ENCODE measurements at places on chromosomes 2 and 18.

DNA sequence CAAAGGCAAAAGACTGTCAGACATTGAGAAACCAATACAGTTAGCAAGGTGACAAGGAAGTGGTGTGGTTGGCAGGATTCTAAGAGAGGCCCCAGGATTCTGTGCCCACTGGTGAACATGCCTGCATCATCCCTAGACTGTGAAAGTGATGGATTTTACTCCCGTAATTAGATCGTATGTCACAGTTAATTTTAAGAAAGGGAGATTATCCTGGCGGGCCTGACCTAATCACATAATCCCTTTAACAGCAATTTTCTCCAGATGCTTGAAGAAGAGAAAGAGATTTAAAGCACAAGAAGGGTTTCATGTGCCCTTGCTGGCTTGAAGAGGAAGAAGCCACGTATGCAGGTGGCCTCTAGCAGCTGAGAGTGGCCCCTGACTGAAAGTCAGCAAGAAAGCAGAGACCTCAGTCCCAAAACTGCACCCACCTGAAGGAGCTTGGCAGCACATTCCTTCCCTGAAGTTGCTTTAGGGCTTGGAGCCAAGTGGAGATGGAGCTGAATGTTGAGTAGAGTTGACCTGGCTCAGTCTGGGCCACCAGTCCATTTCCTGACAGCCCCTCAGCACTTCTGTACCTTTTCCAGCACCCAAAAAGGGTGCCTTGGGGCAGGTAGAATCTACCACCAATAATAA is 49.1 kb downstream of the GTF3C3 start:
- DNase-seq = no peak

DNA sequence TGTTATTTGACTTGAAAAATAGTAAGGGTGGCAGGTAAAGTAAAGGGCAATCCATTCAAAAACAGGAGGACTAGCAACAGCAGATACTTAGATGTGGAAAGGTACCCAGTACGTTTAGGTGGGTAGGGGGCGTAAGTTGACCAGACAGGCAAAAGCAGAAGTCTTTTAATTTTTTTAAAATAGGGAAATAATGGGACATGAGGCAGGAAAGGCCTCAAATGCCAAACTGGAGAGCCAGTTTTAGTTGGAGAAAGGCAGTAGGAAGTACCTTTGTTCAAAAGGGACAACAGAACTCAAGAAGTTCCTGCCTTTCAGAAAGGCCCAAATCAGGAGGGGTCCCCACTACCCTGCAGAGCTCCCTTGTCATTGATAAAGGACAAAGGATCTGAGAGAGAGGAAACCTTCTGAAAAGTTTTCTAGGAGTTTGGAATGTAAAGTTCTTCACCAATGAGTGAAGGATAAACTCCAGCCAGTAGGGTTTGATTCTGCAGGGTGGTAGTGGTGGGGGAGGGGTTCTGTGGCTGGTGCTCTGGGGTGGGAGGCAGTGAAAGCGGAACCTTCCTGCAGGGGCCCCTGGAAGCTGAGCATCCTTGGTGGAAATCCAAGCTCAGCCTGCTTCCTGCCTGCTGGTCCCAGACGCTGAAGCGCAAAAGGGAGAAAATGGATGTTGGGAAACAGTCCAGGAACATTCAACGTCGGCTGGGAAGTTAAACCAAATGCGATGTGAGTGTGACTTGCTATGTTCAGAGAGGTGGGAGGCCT is 40.1 kb downstream of the TMEM17 start:
- DNase-seq = no peak

DNA sequence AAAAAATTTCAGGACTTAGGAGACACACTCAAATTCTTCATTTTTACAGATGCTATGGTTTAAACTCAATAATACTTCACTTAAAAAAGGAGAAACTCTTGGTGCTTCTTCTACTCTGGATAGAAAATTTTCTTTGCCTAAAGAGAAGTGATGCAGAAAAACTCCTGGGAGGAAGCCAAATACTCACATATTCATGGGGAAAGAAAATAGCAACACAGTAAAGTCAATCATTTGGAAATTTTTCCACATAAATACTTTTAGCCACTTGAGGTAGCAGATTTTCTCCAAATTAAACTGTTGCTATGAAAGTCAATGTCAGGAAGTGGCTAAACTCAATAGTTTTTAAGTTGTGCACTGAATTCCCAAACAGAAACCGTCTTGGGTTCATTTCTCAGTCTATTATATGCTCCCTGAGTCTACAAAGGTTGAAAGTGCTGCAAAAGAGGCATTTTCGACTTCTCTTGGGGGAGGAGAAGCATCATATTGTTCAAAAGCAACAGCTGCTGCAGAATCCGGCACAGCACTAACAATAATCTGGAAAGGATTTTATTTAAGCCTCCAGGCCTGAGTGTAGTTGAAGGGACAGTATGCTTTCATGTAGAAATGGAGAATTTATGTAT is 81.1 kb downstream of the UPP2 start:
- no peak for DNase-seq

DNA sequence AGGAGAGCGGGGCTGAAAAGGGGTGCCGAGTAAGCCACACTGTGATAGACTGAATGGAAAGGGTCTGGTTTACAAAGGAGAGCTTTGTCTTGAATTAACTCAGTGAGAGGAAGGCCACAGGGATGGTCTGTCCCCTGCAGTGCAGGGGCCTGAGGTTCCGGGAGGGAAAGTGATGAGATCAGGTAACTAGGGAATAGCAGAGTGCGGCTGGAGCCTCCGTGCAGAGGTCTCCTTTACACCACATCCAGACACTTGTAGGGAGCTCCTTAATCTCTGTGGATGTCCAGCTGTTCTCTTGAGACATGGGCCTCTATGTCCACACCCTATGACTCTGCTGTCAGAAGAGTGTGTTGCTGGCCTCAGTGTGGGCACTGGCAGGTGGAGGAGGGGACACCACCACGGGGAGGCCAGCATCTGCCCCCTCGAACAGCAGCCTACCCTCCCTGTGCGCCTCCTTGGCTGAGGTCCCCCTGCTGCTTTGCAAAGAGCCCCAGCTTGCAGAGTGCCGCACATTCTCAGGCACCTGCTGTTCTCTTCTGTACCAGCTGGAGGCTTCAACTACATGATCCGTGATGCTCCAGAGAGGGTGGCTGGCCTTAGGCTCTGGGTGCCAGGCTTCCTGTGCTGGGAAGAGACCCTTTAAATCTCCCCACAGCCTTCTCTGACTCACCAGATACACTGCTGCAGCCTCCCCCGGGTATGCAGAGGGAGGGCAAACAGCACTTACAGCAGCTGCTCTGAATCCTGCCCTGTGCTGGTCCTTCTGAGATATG is 25.9 kb downstream of the ENOSF1 start:
- no peak for DNase-seq

GRCh38 chr2:117562654-117563053 is 251.8 kb upstream of the DDX18 start:
- no peak for DNase-seq

- peak; percentile 46 for DNase-seq
Measured at GRCh38 chr2:43194121-43194869, 32.1 kb downstream of the ZFP36L2 start.

DNA sequence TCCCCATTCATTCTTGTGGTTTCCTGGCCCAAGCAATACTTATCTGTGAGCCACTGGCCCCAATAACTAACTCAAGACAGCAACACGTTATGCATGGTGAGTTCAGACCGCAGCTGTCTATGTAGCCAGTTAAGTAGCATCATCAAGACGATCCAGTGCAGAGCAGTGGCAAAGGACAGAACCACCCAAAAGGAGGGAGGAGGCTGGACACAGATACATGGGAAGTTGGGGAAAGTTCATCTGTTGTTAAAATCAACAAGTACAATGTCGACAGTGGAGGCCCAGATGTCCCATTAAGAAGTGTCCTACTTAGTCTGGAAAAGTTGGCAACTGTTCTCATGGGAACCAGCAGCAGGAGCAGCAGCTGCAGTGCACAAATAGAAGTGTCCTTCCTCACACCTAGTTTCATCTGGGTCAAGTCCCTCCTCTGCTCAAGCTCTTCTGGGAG is 106.9 kb upstream of the THOC1 start:
- no peak for DNase-seq

DNA sequence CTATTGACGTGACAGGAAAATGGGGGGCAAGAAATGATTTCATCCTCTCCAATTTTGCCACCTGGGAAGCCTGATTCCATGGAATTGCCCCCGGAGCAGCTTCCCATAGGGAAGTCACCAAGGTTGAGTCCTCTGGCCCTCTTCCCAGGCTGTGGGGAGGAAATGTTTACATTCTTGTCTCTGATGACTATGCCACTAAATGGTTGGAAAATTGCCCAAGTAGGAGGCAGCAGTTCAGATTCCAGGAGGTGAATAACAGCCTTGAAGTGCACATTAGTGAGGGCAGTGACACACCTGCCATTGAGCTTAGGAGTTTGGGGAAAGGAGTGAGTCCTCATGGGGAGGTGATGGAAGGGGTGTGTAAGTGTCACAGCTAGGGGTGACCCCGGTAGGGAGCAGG is 449.2 kb upstream of the DCC start:
- no peak for DNase-seq

DNA sequence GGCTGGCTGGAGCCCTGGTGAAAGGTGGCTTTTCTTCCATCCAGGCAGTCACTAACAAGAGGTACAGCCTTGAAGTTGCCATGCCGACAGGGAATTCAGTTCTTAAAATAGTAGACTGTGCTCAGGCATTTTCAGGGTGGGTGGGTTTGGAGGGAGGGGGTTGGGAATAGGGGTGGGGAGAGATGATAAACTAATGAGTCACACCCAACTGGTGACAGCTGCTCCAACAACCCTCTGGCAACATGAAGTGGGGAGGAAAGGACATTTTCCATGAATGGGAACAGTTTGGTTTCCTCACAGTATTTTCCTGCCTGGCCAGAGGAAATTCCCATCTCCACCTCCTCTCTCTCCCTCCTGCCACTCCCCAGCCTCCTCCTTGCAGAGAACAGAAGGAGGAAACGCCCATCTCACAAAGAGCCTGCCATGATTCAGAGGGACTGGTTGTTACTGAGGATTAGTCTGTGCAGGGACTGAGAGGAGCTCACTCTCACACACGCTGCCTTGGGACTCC is 113.0 kb upstream of the SLC1A4 start:
- DNase-seq = no peak

- DNase-seq = no peak
Measured at GRCh38 chr2:73984922-73985307, 205 bp downstream of the TET3 start.

DNA sequence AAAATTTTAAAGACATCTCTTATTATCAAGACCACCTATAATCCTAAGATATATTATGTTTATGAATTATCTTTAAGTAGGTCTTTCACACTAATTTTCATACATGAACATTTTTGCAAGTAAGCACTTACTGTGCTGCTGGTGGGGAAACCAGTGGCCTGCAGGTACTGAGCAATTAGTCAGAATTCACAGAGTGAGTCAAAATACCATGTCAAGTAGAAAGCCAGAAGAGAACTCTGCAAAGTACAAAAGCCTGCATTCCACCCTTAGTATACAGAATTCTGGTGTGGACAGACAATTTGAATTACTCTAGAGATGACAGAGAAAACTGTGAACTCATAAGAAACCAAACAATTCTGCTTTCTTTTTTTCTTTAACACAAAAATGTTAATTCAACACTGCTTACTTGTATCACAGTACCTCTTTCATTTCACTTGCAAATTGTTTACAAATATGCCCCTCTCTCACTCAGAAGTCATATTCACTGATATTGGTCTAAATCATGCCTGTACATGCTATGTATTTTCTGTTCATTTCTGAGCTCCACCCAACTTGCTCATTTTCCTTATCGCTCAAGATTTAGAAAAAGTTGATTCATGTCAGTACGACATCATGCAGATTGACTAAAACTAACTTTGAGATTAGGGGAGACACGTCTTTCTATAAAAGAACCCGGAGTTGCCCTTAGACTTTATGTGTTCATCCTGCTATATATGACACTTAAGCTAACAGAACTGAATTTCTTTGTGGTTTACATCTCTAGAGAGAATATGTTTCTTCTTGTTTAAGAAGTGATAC is 182.9 kb downstream of the IKZF2 start:
- no peak for DNase-seq

DNA sequence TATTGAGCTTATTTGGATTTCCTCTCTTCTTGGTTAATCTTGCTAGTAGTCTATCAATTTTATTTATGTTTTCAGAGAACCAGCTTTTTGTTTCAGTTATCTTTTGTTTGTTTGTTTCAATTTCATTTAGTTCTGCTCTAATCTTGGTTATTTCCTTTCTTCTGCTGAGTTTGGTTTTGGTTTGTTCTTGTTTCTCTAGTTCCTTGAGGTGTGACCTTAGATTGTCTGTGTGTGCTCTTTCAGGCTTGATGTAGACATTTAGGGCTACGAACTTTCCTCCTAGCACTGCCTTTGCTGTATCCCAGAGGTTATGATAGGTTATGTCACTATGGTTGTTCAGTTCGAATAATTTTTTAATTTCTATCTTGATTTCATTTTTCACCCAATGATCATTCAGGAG is 141.6 kb downstream of the ZNF236 start:
- DNase-seq = no peak

- DNase-seq = no peak
Measured at GRCh38 chr2:128091726-128092080, 703 bp downstream of the UGGT1 start.

- DNase-seq = no peak
Measured at GRCh38 chr2:215796140-215796855, 217.1 kb downstream of the MREG start.

DNA sequence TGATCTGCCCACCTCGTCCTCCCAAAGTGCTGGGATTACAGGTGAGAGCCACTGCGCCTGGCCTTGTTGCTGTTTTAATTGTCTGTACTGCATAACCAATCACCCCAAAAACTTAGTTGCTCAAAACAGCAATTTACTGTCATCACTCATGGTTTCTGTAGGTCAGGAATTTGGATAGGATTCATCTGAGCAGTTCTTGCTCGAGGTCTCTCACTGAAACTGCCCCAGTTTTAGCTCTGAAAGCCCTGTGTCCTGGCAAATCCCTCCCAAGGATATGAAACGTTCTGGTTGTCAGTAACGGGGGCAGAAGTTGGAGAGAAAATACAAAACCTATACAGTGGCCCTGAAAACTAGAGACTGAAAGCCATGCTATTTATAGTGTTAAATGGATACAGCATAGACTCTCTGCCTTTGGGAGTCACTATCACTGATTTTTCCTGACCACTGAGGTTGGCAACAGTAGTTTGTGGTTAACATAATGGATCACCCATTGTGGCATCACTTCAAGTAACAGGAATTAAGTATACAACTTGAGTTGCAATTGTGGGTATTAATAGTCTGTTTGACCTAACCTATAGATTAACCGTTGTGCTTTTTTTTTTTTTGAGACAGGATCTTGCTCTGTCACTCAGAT is 27.2 kb upstream of the ERICH2 start:
- DNase-seq = no peak

Measured in stimulated activated naive B cell treated with anti-CD40 and anti-IgM and Interleukin-4, amounts not matched to agents 10 μg/mL and 1 μg/mL and 100 μg/mL, for 72 hours (primary cell).